ENCODE measurements at places on chromosomes 13 and 19.
A peak's percentile ranks its signal among the peaks of the same experiment; 100 is the strongest.

GRCh38 chr13:102561933-102562332 lies 34.9 kb upstream of the TPP2 start:
- DNase-seq, result no peak

- DNase-seq, result no peak
Measured at GRCh38 chr13:91817250-91817649, 418.8 kb downstream of the GPC5 start.

GRCh38 chr19:44602081-44602480 lies 11.3 kb upstream of the IGSF23 start:
- no peak for DNase-seq

DNA sequence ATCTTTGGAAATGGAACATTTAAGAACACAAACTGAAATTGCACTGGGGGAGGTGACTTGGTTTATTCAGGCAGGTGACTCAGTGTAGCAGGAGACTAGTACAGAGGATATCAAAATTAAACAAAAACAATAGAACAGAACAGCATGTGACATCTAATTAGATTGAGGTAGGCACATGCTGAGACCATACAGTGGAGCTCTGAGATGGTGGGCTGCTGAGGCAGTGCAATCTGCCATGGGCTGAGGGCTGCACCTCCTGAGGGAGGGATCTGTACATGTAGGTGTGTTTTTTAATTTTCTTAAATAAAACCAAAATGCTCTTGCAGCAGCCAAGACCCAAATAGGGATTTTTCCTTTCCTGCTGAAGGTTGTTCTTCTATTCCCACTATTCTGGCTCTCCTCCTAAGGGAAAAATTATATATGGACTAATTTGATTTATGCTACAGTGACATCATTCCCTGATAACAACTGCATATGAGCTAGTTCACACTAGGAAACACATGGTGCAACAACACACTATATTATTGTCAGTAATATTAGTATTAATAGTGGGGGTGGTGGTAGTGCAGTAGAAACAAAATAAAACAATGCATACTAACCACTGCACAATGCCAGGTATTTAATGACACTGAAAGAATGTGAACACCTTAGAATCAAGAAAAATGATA lies 48.0 kb downstream of the LNX2 start:
- no peak for DNase-seq

GRCh38 chr19:43755256-43755801 lies 567 bp upstream of the SMG9 start:
- peak; percentile 75 for DNase-seq

- DNase-seq, result no peak
Measured at GRCh38 chr19:2300533-2300932, 7.4 kb downstream of the LINGO3 start.

GRCh38 chr19:995051-995827 lies 5.0 kb upstream of the GRIN3B start:
- no peak for DNase-seq

GRCh38 chr19:7883796-7884570 lies 4.3 kb upstream of the LRRC8E start:
- DNase-seq, result no peak

DNA sequence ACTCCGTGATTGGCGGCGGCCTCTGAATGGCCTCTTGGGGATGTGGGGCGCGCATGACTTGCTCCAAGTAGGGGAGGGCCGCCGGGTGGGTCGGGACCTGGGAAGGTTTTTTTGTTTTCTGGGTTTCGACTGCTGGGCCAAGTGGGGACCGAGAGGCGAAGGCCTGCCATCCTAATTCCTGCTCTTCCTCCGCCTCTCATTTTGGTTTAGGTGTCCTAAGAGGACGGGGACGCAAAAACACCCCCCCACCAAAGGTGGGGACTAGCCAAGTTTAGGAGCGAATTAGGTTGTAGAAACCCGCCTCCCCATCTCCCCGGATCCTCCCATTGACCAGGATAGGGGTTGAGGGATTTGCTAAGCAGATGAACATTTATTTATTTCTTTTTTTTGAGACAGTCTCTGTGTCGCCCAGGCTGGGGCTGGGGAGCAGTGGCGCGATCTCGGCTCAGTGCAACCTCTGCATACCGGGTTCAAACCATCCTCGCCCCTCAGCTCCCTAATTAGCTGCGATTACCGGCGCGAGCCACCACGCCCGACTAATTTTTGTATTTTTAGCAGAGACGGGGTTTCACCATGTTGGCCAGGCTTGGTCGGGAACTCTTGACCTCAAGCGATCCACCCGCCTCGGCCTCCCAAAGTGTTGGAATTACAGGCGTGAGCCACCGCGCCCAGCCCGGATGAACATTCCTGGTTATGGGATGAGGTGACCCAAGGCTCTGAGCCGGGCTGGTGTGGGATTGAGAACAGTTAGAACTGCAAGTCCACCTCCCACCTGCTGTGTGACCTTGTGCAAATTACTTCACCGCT lies 838 bp downstream of the PPP2R1A start:
- DNase-seq, result no peak

- no peak for DNase-seq
Measured at GRCh38 chr13:82614086-82614485, 1268.2 kb downstream of the SLITRK1 start.

GRCh38 chr19:33434069-33434885 lies 60.8 kb downstream of the CEBPG start:
- DNase-seq, result no peak

- DNase-seq, result no peak
Measured at GRCh38 chr13:44151474-44151873, 222.2 kb upstream of the SERP2 start.

DNA sequence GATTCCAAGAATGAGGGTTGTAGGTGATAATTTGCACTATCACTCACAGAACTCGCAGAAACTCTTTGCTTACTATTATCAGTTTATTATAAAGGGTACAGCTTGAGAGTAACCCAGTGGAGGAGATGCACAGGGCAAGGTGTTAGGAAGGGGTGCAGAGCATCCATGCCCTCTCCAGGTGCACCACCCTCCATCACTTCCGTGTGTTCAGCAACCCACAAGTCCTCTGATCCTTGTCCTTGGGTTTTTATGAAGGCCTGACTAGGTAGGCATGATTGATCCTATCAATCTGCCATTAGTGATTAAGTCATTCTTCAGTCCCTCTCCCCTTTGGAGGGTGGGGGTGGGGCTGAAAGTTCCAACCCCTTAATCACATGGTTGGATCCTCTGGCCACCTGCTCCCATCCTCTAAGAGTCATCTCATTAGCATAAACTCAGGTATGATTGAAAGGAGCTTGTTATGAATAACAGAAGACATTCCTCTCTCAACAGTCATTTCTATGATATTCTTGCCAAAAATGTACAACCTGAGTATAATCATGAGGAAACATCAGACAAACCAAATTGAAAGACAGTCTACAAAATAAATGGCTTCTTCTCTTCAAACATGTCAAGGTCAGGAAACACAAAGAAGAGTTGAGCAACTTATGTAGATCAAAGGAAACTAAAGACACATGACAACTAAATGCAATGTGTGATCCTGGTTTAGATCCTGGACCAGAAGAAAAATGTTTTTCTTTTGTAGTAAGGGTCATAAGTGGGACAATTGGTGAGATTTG lies 225.4 kb downstream of the PCCA start:
- no peak for DNase-seq

GRCh38 chr13:43991773-43992201 lies 112.1 kb downstream of the LACC1 start:
- no peak for DNase-seq

DNA sequence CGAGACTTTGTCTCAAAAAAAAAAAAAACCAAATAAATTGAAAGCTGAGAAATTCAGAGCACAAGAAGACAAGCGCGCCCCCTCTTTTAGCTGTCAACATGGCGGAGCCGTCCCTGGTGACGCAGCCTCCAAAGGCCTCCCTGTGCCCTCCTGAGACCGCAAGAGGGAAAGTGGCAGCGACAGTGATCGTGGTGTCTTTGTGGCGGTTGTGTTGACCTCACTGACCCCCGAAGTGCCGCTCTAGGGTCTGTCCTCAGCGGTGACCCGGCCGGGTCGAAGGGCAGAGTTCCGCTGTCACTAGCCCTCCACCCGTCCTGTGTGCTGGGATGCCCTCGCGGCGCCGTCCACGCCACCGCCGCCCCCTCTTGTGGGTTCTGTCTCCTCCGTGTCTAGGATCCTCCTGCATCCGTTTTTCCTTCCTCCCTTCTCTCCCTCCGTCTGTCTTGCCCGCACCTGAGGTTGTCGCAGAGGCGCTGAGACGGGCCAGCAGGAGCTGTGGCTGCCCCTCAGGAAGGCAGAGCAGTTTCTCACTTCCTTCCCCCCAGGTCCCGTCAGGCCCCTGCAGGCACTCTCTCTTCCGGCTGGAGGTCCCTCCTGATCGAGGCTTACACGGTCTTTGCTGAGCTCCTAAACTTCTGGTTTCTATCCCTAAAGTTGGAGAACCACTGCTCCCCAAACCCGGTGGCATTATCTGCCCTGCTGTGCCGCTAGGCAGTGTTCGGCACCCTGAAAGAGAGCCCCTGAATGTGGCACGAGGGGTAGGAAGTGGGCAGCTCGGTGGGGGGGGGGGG lies 7.2 kb downstream of the UHRF1 start:
- no peak for DNase-seq

DNA sequence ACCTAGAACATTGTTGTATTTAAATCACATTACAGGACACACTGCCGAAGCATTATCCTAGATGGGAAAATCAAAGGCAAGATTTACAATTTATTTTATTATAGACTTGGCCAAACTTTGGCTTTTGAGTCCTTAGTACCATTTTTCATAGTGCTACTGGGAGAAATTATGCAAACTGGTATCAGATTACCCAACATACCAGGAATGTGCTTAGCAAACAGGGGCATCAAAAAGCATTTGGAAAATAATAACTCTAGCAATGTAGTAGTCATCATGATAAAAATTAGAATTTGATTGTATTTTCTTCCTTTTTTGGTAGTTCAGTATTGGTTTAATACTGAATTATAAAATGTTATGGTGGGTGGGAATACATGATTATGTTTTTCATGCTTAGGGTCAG lies 34.0 kb downstream of the GPC6 start:
- DNase-seq, result no peak

GRCh38 chr13:100913143-100913542 lies 238.5 kb upstream of the TMTC4 start:
- no peak for DNase-seq

DNA sequence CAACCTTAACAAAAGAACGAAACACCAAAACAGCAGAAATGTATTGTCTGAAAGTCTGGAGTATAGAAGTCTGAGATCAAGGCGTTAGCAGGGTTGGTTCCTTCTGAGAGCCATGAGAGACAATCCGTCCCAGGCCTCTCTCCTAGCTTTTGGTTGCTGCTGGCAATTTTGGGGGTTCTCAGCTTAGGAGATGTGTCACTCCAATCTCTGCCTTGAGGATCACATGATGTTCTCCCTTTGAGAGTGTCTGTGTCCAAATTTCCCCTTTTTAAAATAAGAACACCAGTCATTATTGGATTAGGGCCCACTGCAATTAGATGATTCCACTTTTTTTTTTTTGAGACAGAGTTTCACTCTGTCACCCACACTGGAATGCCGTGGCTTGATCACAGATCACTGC lies 10.1 kb downstream of the KCNN1 start:
- no peak for DNase-seq

DNA sequence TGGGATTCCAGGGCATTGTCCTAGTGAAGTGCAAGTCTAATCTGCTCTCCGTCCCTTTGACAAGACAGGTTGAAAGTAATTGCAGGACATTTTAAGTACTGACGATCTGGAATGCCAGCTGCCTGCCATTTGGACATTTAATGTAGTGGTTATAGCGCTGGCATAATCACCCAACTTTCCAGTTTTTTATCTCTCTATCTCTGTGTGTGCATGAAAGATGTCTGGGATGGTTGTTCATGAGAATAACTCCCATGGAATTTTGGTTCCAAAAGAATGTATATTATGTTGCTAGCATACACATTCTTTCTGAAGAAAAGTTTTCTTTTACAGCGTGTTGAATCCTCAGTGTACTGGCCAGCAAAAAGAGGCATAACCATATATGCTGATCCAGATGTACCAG lies 53.6 kb downstream of the TDRD12 start:
- no peak for DNase-seq

DNA sequence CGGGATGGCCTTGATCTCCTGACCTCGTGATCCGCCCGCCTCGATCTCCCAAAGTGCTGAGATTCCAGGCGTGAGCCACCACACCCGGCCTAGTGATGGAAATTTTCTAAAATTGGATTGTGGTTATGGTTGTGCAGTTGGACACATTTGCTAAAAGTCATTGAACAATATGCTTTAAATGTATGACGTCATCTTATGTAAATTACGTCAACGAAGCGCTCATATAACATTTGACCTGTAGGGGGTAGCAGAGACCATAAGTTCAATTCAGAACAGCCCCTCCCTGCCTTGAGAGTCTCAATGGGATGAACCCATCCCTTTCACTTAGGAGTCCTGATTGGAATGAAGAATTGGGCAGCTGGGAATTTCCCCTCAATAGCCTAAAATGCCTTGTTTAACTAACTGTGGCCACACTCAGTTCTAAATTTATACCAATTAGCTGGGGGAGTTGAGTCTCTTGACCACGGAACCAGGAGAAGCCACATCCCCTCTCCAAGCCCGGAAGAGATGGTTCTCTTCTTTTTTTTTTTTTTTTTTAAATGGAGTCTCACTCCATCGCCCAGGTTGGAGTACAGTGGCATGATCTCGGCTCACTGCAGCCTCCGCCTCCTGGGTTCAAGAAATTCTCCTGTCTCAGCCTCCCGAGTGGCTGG lies 15.2 kb upstream of the TLE6 start:
- DNase-seq, result no peak

GRCh38 chr19:1363599-1363998 lies 20.1 kb upstream of the NDUFS7 start:
- DNase-seq, result no peak

DNA sequence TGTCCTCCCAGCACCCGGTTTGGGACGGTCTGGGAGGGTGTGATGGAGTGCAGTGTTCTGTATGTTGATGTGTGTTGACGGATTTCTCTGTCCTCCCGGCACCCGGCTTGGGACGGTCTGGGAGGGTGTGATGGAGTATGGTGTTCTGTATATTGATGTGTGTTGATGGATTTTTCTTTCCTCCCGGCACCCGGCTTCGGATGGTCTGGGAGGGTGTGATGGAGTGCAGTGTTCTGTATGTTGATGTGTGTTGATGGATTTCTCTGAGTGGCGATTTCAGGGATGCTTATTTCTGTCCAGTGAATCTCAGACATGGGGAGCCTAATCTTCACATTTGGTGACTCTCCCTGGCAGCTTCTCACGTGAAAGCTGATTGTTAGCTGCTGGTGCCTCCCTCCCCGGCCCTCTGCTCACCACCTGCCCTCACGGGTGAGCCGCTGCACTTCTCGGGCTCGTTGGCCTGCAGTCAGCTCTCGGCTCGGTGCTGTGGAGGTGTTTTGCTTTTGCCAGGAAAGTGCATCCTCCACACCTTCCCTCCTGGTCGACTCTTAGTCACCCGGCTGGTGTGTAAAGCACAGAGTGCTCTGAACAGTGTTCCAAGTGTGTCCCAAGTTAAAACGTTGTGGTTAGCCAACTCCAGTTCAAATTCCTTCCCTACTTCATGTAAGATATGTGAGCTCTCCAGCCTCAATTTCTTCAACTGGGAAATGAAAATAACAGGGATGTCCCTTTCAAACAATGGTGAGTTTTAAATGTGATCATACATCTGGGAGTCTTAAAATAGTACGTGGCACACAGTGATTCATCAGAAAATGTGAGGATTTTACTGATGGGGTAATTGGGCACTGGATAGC lies 54.6 kb downstream of the ATP11A start:
- no peak for DNase-seq
